Ovary (tissue), 10 donors: ENCODE measurements at places on chromosomes 13 and 19. TPM values are rescaled to one million over a fixed set of nuclear protein-coding genes. Genes with fewer than 3 reads are reported as not detected.
A peak's percentile ranks its signal among the peaks of the same experiment; 100 is the strongest.

DNA sequence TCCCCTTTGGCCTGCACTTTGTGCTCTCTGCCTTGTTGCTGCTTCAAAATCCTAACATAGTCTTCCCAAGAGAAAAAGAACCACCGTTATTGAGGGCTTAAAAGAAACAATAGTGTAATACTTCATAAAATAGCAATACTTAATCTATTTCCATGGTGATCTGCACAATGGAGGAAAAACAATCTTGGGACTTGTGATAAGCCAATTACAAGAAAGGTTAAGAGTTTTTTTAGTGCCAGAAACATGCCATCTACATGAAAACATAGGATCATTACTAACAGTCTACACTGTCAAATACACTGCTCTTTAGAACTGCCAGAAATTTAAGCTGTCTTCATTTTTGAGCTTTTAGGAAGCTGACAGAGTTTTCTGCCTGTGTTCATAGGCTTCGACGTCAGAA lies 54.1 kb upstream of the MAB21L1 start:
- DNase-seq = no peak
- no peak overlapping the region for H3K27ac ChIP-seq
- H3K4me3 ChIP-seq = no peak overlapping the region

DNA sequence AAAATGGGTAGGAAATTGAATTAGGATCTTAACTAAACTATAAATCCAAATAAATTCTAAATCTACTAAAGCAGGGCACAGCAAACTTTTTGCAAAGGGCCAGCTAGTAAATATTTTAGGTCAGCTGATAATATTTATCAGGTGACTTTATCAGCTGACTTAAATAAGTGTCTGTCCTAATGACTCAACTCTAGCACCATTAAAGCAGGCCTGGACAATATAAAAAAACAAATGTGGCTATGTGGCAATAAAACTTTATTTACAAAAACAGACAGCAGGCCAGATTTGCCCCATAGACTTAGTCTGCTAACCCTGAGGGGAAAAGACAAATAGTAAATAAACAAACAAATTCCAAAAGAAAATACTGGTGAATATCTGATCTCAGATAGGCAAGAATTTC lies 27.7 kb upstream of the DOCK9 start:
- H3K4me1 ChIP-seq = peaks cover 2% of the 10 kb centered on the region
- no peak overlapping the region for H3K27ac ChIP-seq
- H3K4me3 ChIP-seq = no peak overlapping the region
- no peak for DNase-seq

DNA sequence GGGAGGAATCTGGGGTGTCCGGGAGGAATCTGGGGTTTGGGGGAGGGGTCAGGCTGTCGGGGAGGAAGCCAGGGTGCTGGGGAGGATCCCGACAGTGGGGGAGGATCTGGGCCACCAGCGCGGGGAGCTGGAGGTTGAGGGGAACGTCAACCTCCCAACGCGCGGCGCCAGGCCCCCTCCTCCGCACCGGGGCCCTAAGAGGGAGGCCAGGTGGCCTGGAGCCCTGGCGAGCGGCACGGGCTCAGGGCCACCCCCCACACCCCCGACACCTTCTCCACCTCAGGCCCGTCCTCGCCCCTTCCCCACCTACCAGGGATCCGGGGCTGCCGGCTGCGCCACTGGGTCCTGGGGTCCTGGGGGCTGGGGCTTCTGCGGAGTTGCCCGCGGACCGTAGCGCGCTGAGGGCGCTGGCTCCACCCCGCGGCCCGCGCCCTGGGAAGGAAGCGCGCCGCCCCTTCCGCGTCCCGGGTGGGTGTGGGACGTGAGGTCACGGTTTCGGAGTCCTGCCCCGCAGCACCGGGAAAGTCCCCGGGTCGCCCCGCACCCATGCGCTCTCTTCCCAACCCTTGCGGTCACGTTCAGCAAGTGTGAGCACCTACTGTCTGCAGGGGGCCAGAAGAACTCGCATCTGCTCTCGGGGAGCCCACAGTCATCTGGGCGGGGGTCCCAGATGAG lies at the start of gene TICAM1:
Gene TICAM1 (minus strand): TSS at position 409 of the 675 bp plus-strand sequence. CDS start 13,335 bp downstream, outside the sequence.
- DNase-seq = peak; percentile 78
- no peaks in the 10 kb centered on the region for H3K27me3 ChIP-seq
- H3K36me3 ChIP-seq = no peaks in the 10 kb centered on the region
- H3K4me1 ChIP-seq = peaks cover 2% of the 10 kb centered on the region

DNA sequence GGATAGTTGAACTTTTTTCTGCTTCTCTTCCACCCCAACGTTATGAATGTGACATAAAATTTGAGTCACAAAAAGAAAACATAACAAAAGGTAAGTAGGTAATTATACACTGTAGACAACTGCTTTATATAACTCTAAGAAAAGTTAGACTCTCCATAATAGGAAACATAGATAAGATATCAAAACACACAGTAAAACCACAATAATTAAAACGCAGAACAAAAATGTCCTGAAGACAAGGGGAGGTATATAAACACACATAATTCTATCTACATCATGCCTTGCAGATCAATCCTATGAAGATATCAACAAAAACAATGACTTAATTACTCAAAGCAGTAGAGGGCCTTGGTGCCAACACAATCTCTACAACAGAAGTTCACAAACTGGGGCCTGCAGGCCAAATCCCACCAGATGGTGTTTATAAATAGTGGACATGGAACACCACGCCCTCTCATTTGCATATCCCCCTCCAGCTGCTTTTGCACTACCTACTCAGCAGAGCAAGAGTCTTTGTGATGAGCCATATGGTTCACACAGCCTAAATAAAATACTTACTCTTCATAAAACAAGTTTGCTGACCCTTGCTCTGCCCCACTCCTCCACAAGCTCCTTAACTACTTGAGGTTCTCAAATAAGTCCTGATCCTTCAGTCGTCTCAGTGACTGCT lies 254.7 kb downstream of the KLF12 start:
- no peak for DNase-seq
- H3K36me3 ChIP-seq = no peaks in the 10 kb centered on the region
- no peaks in the 10 kb centered on the region for H3K27me3 ChIP-seq
- H3K4me1 ChIP-seq = no peaks in the 10 kb centered on the region
- no peak overlapping the region for H3K4me3 ChIP-seq

GRCh38 chr13:47726394-47726793 lies 274.7 kb downstream of the SUCLA2 start:
- H3K27ac ChIP-seq = no peak overlapping the region
- no peak overlapping the region for H3K4me3 ChIP-seq
- H3K36me3 ChIP-seq = no peaks in the 10 kb centered on the region
- no peaks in the 10 kb centered on the region for H3K4me1 ChIP-seq

The PCDH9 gene
- polyA plus RNA-seq = 1.0 TPM

The ZNF471 gene
- polyA plus RNA-seq = 6.4 TPM
